Activated CD4-positive, alpha-beta T cell treated with anti-CD3 and anti-CD28 coated beads for 48 hours (primary cell): ENCODE measurements at places on chromosomes 5 and 9.

GRCh38 chr9:121820286-121821005 lies 169.0 kb downstream of the DAB2IP start:
- no peak for DNase-seq

DNA sequence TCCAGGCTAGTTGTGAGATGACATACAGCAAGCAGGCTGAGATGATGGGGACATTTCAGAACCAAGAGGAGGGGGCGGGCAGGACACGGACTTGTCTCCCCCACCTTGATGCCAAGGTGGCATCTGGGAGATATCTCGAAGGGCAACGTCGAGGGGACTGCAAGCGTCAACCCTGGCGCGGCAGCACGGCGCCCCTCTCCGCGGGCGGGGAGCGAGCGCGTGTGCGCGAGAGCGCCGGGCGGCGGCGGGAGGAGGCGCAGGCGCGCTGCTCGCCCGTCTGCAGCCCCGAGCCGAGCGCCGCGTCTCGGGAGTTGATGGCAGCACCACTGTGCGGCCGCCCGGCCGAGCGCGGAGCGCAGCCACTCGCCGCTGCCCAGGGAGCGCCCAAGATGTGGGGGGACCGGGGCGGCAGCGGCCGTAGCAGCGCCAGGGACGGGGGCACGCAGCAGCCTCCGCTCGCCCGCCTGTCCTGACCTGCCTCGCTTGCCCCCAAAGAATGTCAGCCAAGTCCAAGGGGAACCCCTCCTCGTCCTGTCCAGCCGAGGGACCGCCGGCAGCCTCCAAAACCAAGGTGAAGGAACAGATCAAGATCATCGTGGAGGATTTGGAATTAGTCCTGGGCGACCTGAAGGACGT lies at the start of gene PRR16:
PRR16 (plus strand) TSS at position 310 of the 636 bp plus-strand sequence.
- peak; percentile 28 for DNase-seq

GRCh38 chr5:54220230-54221040 lies 89.9 kb downstream of the ARL15 start:
- no peak for DNase-seq

GRCh38 chr5:171776770-171777759 lies 8.6 kb upstream of the SMIM23 start:
- DNase-seq = no peak

DNA sequence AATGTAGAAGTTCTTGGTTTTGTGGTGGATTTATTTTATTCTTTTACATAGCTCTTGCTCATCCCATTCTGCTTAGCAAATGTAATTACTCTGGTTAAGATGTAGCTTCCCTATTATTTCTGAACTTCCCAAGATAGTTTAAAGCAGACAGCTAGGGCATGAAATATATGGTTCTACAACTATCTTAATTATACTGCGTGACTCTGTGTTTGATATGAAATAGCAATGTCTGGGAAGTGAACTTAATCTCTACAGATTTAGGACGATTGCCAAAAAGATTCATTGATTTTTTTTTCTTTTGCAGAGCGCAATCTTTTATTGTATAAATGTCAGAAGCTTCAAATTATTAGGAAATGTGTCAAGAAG lies 529.3 kb upstream of the ZNF608 start:
- DNase-seq = no peak

DNA sequence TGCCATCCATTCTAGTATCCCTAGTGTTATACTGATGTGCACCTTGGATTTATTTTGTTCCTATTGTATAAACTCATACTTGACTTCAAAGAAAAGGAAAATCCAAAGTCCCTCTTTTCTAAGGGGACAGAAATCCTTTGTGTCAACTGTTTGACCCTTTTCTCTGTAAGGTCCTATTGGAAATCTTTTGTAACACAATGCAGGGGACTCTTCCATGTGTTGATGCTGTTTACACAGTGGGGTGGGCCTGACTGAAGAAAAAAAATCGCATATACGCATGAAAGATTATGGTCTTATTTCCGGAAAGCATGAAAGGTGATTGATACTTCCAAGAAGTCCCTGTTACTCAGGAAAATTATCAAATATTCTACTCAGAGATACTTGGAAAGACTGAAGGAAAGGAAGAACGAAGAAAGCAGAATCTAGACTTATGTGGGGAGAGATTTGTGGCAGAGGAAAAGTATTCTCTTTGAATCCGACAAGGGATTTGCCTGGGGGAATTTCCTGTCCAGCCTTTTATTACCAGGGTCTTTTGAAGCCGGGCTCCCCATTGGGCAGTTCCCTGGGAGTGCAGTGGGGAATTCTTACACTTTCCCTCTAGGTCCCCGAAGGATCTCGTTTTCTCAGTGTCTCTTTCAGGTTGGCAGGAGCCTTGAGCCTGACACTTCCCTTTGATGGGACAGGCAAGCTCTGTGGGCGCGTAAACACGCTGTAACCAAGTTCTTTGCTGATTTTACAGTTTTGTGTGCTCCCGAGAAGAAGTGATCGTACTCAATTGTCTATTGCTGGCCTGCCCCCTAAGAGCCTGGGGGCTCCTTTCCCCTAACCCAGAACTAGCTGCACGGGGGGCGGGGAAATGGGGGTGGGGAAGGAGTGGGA lies 779 bp upstream of the VCAN start:
- no peak for DNase-seq

DNA sequence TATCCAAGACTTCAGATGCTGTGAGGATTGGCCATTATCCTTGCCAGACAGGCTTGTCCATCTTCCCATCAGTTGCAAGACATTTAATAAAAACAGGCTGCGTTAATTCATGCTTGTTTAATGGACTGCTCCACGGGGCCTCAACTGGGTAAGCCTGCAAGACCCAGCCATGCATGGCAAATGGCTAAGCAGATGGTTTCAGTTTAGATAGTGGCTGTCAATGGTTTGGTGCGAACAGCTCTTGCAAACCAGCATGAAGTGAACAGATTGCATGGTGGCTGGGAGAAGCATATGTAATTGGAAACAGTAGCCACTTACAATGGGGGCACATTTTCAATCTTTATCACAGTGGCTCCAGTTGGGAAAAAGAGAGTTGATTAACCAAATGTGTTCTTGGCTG lies 628.2 kb upstream of the KLF4 start:
- no peak for DNase-seq

DNA sequence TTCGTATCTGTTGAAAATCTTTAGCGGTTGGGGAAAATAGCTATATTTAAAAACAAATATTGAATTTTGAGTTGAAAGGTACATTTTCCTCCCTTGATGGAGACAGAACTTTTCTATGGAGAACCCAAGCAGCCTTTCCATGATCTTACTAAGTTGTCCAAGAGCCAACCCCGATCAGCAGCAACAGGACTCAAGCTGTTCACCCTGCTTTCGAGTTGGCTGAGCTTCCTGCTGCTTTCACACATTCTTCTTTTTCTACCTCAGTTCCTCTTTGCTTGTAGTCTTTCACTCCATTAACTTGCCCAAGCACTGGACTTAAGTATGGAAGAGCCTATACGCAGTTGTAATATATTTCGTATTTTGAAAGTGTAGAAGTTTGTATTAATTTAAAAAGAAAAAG lies 59.4 kb downstream of the IL6ST start:
- DNase-seq = no peak

DNA sequence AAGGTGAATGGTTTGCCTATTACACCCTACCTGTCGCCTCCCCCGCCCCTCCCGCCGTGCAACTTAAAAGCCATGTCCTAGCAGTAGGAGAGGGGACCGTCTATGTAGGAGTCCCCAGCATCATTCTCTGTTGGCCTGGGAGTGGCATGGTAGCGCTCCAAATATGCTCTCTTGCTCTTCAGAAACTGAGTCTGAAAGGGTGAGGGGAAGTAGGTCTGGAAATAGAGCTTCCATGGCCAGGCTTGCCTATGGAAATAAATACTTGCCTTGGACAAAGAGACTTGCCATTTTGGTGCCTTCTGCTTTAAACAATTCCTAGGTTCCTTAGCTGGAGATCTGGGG lies 1.4 kb downstream of the RGS7BP start:
- DNase-seq = no peak

GRCh38 chr9:108831496-108832178 lies 24.1 kb downstream of the ACTL7B start:
- no peak for DNase-seq

DNA sequence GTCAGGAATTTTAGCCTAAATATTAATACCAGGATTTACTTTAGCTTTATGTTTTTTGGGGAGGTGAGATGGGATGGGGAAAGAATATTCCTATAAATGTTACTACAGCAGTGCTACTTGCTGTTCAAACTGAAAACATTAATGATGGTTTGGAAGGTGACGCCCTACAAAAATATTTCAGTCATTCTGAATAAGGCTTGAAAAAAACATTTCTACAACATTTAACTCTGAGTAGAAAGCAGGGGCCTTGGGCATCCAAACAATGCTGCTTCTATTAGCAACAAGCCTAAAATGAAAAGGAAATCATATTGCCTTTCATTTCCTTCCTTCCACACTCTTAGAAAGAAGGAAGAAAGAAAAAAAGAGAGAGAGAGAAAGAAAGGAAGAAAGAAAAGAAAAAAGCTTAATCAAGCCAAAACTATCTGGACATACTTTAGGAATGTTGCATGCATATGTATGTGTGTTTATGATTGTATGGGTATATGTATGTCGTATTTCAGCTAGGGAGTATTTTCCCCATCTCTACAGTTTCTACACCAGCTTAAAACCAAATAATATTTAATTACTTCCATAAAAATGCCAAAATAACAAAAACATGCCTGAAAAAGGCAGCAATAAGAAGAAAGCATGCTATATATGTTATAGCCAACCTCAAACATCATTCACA lies 16.3 kb upstream of the DAB2 start:
- no peak for DNase-seq

DNA sequence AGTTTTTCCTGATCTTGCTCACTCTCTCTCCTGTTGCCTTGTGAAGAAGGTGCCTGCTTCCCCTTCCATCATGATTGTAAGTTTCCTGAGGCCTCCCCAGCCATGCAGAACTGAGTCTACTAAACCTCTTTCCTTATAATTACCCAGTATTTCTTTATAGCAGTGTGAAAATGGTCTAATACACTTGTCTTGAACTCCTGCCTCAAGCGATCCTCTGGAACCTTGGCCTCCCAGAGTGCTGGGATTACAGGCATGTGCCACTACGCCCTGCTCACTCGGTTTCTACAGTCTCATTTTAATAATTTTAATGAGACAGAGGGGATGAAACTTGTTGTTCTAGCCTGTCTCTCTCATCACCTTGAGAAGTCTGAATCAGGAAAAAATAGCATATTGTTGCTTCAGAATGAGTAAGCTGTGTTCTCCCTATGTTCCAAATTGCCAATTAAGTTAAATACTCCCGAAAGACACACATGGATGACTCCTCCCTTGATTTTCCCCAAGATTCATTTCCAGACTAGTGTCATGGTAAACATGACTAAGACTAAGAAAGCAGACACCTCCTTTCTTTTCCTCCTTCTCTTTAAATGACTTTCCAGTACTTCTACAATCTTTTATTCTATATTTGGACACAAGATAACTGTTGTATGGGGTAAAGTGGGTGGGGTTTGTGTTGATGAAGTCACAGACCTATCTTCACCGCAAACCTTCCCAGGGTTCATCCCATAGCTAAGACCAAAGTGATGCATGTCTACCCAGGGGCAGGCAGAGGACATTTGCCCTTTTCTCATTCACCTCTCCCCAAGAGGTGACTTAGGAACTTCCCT lies 7.8 kb upstream of the DNAJC18 start:
- peak; percentile 61 for DNase-seq

- DNase-seq = no peak
Observed at GRCh38 chr9:130234340-130235260, 31.0 kb upstream of the HMCN2 start.

GRCh38 chr9:72674961-72675360 lies 153.6 kb downstream of the TMC1 start:
- DNase-seq = no peak

DNA sequence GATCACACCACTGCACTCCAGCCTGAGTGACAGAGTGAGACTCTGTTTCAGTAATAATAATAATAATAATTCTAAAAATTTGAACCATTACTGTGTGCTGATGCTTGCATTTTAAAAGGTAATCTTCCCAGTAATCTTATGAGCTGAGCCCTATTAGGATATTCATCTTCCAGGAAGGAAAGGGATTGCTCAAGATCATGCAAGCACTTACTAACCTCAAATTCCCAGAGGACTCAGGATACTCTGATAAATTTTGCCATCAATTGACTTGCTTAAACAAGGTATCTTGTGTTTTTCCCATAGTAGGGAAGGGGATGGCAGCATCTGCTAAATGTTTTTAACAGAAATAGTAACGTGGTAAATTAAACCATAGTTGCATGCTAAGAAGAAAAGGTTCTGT lies 176.4 kb upstream of the MRPS30 start:
- no peak for DNase-seq

DNA sequence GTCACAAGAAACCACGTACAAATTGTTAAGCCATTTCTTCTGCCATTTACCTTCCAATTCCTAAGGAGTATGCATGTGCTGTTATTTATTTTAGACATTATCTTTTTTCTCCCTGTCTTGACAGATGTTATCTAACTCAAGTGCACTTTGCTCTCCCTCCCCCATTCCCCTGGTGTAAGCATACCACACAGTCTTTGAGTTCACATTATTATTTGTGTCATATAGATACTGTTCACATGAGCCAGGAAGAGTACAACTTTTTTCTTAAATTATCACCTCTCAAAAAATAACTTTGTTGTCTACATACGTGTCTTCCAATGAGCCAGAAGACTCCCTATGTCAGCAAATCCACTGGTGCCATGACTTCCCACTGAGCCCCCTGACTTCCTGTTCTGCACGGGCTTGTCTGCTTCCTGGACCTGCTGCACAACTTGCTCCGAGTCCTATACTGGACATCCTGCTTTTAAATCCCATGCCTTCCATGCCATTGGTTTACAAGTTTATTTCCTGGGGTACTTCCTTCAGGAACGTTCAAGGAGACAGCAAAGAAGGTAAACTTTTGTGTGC lies 19.9 kb upstream of the FAM120A start:
- DNase-seq = no peak

GRCh38 chr5:160556846-160557245 lies 135.2 kb downstream of the PTTG1 start:
- no peak for DNase-seq

DNA sequence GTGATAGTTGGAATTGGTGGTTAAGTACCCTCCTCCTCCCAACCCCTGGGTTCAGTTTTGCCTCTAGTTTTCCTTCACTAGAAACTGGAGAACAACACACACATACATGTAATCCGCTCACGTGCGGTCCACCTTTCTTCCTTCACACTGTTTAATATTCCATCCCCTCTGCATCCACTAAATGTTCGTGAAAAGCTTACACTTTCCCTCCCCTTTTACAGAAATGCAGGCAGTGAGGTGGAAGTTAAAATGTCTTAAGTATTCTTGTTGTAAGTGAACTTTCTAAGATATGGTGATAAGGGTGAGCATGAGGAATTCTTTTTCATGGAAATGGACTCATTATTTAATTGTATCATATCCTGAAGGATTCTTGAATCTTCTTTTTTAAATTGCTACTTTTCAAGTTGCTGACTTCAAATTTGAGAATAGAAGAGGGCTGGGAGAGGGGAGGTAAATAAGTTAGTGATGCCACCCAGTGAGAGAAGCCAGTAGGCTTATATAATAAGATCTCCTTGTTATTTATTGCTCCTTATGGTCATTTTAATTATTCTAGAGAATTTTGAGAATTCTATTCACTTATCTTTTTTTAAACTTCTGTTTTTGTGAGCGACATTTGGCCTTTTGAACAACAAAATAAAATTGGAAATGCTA lies 90.2 kb downstream of the TLE4 start:
- no peak for DNase-seq

GRCh38 chr9:35172878-35173277 lies 11.1 kb downstream of the UNC13B start:
- no peak for DNase-seq

GRCh38 chr5:133052317-133053175 lies 733 bp downstream of the HSPA4 start:
- peak; percentile 83 for DNase-seq

GRCh38 chr5:32916648-32917047 lies 205.5 kb downstream of the NPR3 start:
- no peak for DNase-seq
